ENCODE measurements at places on chromosomes 6 and 20. TPM values are rescaled to one million over a fixed set of nuclear protein-coding genes. Genes with fewer than 3 reads are reported as not detected.

Gene SNAP25
- not detected for total RNA-seq

Gene GABRR1
- total RNA-seq: not detected

Gene CLIC5
- 77.5 TPM for total RNA-seq

Gene BPHL
- 6.6 TPM for total RNA-seq

Gene PAK5
- not detected for total RNA-seq

Gene LIN28B
- not detected for total RNA-seq

Gene HRH3
- total RNA-seq: not detected

Gene RIPOR3
- total RNA-seq: 13.5 TPM

Gene CCDC167
- 15.4 TPM for total RNA-seq

Gene NFKBIL1
- total RNA-seq: 21.6 TPM

Gene DPPA5
- not detected for total RNA-seq

Gene COX4I2
- not detected for total RNA-seq

Gene SLPI
- 8.2 TPM for total RNA-seq

Gene CAGE1
- total RNA-seq: not detected

Gene TRIM38
- total RNA-seq: 34.4 TPM

Gene NKX2-4
- not detected for total RNA-seq

Gene ITPA
- total RNA-seq: 54.8 TPM

Gene MLN
- not detected for total RNA-seq

Gene TENT5A
- total RNA-seq: 19.5 TPM

Gene SCRT2
- total RNA-seq: not detected

Gene GLP1R
- total RNA-seq: 0.11 TPM

Gene ZNF391
- 4.3 TPM for total RNA-seq

Gene SIRPG
- total RNA-seq: 5.1 TPM

Gene FAM209B
- total RNA-seq: not detected

Gene SNAP91
- 1.4 TPM for total RNA-seq

Gene LINC00237
- total RNA-seq: not detected

Gene HLA-DQA2
- total RNA-seq: 3.7 TPM

Gene LST1
- 160 TPM for total RNA-seq

Gene SLC22A1
- total RNA-seq: 5.8 TPM

Gene CFB
- 14.4 TPM for total RNA-seq

Gene SEMG1
- not detected for total RNA-seq

Gene ZBTB12
- total RNA-seq: 3.7 TPM

Gene SYTL3
- 17.4 TPM for total RNA-seq

Gene SLC24A3
- total RNA-seq: 3.9 TPM

Gene WFDC12
- not detected for total RNA-seq

Gene IMPG1
- not detected for total RNA-seq

Gene WDR27
- 57.8 TPM for total RNA-seq

Gene MACROD2
- total RNA-seq: 2.8 TPM

Gene WFDC10B
- total RNA-seq: not detected

Gene CLDN20
- not detected for total RNA-seq

Gene HSPA1L
- 2.6 TPM for total RNA-seq

Gene SDC4
- total RNA-seq: 56.0 TPM

Data from spleen (tissue), 13 donors.